Hematopoietic multipotent progenitor cell treated with erythropoietin and hydrocortisone succinate and interleukin-3 and kit ligand, for 15 days (in vitro differentiated cells): ENCODE measurements at places on chromosomes 6 and 20.

DNA sequence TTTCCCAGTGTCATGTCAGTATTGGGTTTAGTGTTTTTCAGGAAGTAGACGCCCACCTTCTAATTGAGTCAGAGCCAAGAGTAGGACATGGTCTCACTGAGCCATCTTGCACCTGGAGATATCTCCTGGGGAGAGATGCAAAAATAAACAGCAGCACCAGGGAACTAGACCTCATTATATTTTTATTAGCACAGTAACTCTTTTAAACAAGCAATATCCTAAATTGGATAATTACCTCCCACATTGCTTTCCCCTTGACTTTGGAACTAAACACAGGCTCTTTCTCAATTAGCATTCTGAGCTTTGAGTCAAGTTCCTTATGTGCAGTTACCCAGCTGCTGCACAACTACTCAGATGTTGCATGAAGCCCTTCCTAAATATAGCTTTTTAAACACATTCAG, 175.4 kb downstream of the IBTK start:
- DNase-seq = no peak

DNA sequence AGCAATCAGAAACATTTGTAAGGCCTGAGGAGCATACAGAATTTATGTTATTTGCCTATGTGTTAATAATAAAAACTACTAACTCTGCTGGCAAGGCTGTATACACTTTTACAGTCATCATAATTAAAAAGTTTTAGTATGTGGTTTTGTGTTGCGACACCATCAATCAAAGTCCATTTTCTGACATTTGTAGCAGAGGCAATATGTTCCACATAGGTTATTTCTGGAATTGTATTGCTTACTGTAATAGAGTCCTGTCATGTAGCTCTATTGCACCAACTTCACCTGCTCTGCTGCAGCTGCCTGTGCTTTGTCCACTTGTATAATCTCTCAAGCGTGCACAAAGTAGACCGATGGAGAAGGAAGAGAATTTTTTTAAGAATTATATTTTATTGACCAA, 501.8 kb downstream of the HACE1 start:
- DNase-seq = no peak

DNA sequence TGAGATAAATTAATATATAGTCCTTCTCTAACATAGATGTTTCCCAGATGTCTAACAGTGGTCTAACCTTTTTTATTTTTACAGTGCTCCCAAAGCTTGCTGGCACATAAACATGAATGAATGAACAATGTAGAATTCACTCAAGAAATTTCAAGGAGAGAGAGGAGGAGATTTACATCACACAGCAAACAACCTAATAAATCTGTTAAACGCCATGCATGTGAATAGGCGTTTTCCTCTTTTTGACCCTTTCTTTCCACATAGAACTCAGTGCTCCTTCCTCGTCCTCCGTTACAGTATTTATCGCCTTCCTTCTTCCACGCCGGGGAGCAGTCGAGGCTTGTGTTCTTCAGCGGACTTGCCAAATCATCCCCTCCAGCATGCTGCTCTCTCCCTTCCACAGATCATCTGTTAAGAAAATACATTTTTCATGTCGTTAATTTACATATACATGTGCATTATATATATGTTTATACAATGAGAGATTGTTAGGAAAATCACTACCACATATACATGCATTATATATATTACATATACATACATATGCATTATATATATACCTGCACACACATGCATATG, 93.0 kb downstream of the SLC35B3 start:
- DNase-seq = no peak

GRCh38 chr20:4787069-4787468, 65.4 kb downstream of the PRND start:
- no peak for DNase-seq

DNA sequence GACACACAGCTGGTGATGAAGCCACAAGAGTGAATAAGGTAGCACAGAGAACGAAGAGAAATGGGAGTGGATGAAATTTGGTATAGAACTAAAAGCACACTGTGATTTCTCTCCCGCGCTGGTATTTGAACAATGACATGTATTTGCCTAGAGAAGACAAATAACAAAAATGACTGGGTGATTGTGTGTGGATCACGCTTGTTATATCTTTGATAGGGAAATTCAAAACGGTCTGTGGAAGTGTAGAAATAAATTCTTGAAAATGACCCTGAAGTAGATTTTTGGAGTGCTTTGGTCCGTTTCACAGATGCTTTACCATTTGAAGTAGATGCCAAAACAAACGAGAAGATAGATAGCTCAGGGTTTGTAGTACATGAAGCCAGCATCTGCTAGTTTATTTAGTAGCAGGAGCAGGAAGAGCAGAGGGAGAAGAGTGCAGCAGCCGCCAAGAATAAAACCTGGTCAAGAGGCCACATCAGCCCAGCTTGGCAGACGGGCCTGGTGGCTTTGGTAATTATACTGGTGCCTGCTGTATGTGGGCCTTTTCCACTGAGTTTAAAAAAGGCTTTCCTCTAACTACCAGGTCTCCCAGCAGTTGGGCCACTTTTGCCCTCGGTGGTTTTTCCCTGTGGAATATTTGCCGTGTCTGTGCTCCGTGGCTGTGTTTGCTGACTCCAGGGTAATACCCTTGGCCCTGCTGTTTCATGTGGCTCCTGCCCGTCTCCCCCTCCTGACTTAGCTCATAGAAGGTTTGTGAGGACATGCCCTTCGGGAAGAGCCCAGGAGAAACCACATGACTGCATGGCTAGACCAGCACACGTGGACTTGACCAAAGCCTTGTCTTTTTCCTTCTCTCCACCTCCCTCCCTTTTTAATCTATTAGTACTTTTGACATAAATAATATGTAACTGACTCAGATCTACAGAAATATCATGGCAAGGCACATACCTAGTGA, 294.0 kb downstream of the SOX4 start:
- DNase-seq = no peak

GRCh38 chr6:20866935-20867703, 332.9 kb downstream of the CDKAL1 start:
- no peak for DNase-seq

DNA sequence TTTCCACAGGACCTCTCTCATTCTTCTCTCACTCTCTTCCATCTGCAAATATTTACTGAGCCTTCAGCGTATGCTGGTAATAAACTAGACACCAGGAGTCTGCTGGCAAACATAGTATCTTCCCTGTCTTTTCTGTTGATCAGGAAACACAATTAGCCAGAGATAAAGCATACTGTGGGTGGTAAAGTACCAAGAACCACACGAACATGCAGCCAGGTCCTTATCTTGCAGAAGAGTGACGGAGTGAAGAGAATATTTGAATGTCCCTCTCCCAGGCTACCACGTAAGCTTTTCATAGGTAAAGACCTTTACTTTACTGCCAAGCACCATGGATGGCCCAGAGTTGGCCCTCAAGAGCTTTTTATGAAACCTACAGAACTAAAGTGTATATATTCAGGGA, 13.3 kb downstream of the FHL5 start:
- DNase-seq = no peak

DNA sequence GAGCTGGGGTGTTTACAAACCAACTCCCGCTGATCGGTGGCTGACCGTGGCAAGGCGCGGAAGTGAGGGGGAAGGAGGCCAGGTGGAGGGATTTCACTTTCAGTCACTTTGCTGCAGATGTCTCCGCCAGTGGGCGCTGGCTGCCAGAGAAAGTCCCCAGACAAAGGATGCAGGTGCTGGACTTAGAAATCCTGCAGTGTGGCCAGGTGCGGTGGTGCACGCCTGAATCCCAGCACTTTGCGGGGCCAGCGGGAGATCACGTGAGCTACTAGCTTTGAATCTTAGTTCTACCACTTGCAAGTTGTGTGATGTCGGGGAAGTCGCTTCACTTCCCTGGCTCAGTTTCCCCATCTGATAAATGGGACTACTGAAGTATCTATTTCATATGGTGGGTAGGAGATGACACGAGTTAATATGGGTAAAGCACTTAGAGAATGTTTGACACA, 180.4 kb downstream of the ZNF217 start:
- DNase-seq = no peak

DNA sequence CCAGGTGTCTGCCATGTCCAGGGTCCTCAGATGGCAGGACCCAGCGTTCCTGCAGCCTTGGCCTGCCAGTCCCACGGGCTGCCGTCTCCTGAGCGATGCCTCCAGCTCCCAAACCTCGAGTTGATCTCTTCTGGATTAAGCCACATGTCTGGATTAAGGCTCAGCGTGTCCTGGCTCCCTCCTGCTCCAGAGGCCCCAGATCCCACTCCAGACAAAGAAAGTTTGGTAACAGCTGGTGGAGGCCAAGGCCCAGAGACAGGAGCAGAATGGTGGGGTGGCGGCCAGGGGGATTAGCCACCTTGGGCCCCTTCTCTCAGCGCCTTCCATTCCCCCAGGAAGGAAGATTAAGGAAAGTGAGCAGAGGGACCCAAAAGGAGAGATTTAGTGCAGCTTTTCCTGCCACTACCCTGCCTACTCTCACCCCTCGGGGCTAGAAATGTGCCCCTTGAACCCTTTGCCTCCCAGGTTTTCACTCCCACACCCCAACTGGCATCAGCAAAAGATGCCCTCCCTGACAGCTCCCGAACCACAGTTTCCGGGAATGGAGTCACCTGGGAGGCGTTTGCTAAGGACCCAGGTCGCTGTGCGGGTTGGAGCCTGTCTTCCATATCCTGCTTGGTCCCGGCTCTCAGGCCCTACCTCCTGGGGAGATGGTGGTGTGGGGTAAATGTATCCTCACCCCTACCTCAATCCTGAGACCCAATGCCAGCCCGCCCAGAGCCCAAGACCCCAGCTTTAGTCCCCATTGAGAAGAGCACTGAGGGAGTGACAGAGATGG, 6.9 kb downstream of the SPDEF start:
- no peak for DNase-seq

- peak; percentile 41 for DNase-seq
Measured at GRCh38 chr20:58652606-58653294, 1.7 kb downstream of the STX16 start.

DNA sequence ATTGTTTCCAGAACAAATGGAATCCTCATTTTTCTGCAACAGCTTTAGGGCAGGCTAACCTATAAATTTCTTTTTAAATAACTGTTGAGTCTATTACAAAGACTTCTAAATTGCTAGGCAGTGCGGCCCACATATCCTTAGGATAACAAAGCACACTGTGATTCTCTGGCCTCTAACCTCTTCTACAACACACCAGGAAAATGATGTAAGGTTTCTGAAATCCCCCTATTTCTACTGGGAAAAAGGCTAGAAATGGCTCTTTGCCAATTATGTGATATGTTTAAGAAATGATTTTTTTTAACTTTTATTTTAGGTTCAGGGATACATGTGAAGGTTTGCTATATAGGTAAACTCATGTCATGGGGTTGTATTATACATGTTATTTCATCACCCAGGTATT, 17.3 kb upstream of the NT5E start:
- no peak for DNase-seq
